ENCODE measurements at places on chromosomes 2 and 18. TPM values are rescaled to one million over a fixed set of nuclear protein-coding genes. Genes with fewer than 3 reads are reported as not detected.

CRYGD gene
- not detected for total RNA-seq

ARHGAP28 gene
- total RNA-seq = 20.4 TPM

ACVR2A gene
- total RNA-seq = 3.6 TPM

OSBPL1A gene
- total RNA-seq = 54.2 TPM

GREB1 gene
- total RNA-seq = 3.4 TPM

ZNF892 gene
- total RNA-seq = not detected

RGPD3 gene
- total RNA-seq = 0.21 TPM

LOXL3 gene
- 3.2 TPM for total RNA-seq

CD8B gene
- not detected for total RNA-seq

KCNE4 gene
- total RNA-seq = not detected

PID1 gene
- total RNA-seq = 6.9 TPM

GNLY gene
- total RNA-seq = not detected

SPATA3 gene
- total RNA-seq = not detected

KCNS3 gene
- 4.4 TPM for total RNA-seq

GPR39 gene
- total RNA-seq = 4.7 TPM

ANKRD30B gene
- total RNA-seq = 26.2 TPM

C2orf80 gene
- total RNA-seq = not detected

CHN1 gene
- 41.3 TPM for total RNA-seq

FOXD4L1 gene
- total RNA-seq = not detected

Measured in A172 (cell line).